ENCODE measurements at places on chromosomes 3 and 15.
A peak's percentile ranks its signal among the peaks of the same experiment; 100 is the strongest.

GRCh38 chr3:137347132-137347531 is 389.3 kb downstream of the IL20RB start:
- no peak for DNase-seq

DNA sequence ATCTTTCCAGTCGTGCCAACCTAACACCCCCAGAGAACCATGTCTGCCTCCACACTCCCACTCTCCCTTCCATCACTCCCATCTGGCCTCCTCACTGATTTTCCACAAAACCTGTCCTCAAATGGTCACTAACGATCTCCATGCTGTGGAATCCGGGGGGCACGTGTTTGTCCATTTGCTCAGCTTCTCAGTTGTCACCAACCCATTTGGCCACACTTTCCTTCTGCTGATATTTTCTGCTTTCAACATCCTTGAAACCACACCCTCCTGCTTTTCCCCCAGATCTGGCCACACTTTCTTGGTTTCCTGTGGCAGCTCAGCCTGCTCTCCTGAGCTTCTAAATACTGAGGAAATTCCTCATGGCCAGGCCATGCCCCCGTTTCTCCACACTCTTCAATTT is 257.2 kb upstream of the NSMCE3 start:
- no peak for DNase-seq

DNA sequence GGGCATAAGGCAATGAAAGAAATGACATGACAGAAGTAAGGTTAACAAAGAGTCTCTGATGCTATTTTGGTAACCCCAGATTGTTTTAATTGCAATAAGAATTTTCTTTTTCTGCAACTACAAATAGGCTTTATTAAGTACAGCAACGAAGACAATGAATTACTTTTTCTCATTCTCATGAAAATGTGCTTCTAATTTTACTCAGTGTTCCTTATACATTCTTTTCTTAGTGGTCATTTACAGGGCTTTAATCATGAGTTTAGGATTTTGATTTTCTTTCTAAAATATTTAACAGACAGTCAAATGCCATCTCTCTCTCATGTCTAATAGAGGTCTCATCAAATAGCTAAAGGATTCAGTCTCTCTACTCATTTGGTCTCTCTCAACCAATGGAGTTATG is 452.1 kb downstream of the RAP2B start:
- DNase-seq = no peak

DNA sequence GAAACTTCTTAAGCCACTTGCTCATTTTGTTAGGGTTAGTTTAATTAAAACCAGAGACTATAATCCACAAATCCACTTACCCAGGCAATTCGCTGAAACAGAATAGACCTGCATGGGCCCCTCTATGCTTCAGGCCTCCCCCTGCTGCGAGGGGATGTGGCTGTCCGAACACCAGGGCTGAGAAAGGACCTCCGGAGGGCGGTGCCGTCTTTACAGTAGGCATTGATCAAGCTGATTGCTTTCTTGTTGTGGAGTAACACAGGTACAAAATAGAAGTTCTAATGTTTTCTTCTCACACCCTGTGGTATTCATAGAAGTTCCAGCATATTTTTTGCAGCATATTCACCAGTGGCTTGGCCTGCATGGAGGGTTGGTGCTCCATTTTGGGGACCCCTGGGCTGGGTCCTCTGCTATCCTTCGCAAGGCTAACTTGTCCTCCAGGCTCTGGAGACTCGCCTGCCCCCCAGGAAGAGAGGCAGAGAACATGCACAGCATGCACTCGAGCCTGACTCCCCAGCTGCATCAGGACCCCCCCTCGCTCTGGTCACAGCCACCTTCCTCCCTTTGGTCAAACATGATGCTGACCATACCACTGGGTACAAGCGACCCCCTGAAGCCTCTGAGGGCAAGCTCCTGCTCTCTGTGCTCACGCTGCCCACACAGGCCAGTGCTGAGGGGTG is 55.3 kb downstream of the TPRA1 start:
- no peak for DNase-seq

DNA sequence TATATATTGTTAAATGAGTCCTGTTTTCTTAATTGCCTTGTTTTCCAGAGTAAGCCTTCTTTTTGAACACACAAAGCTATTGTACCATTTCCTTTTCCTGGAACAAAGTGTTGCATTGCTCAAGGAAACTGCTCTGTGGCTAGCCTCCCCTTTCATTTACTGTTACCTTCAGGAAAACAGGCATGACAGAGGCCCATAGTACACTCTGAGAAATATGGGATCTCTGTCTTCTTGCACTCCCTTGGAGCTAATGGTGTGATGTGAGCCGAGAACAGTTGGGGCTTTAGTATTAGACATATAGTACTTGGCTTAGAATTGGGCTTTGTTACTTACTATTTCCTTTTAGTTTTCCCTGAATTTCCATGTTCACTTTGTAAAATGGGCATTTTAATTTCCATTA is 193.7 kb downstream of the GHSR start:
- DNase-seq = no peak

GRCh38 chr15:45456212-45457106 is 66.1 kb downstream of the SLC30A4 start:
- DNase-seq = peak; percentile 84

DNA sequence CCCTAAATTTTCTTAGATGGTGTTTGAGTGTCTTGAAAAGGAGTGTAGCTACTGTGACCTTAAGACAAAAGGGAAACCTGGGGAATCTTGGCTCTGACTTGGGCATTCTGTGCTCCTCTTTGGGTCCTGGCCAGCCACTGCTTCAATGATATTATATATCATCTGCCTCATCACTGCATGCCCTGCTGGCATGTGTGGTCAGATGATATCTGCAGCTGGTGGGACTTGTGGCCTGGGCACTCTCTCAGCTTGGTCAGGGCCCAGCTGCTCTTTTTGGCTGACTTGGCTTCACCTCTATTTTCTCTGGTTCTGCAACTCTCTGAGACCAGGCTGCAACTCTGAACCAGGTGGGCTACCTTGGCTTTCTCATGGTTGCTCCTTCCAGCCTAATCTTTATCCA is 446.1 kb upstream of the RARB start:
- no peak for DNase-seq

GRCh38 chr3:101847328-101847727 is 2.0 kb upstream of the NFKBIZ start:
- no peak for DNase-seq

- DNase-seq = no peak
These were observed 202.8 kb upstream of the MRPL3 start for GRCh38 chr3:131705558-131706051.

DNA sequence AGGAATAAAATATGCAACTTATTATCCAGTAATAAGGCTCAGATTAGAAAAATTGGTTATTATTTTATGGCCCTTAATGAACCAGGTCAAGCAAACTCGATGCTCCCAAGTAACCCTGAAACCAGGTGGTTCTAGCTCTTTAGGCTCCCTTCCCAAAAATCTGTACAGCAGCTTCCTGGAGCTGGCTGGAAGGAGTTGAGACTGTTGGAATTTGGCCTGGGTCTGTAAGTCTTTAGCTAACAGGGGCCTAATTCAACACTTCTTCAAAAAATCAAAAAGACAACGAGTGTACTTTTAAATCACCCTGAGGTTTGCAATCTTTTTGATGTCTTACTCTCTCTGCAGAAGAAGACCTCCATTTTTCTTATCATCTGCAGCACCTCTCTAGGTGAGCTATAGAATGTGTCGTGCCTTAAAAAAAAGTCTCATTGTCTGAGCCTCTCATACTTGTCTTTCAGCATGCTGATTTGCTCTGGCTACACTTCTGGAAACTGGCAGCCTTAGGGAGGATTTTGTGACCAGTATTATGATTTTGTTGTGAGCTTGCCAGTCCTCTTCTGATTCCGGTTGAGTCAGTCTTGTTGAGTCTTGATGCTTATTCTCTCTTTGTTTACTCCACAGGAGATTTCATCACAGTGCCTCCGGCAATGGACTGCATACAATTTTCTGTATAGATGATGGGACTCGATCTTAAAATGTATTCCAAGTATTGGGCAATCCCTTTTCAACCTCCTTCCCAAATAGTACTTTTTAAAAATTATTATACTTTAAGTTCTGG is 235.0 kb upstream of the KBTBD8 start:
- DNase-seq = no peak

DNA sequence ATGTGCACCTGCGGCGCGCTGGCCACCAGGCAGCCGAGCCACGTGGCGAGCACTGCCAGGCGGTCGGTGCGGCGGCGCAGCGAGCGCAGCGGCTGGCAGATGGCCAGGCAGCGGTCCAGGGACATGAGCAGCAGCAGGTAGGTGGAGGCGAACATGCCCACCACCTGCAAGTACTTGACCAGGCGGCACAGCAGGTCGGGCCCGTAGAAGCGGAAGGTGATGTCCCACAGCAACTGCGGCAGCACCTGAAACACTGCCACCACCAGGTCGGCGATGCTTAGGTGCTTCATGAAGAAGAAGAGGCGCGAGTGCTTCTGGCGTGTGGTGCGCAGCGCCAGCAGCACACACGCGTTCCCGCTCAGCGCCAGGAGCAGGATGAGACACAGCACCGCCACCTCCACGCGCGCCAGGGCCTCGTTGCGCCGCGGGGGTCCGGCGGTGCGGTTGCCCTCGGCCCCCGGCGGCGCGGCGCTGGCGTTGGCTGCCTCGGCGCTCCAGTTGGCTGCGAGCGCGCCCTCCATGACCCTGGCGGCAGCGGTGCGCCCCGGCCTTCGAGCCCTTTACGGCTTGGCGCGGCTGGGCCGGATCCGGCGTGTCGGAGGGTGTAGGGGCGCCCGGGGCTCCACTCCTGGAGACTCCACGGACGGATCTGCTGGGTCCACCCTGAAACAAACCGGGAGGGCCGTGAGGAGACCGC is 1.6 kb downstream of the OXTR start:
- DNase-seq = no peak

- no peak for DNase-seq
These were observed 4.2 kb upstream of the BTLA start for GRCh38 chr3:112503304-112503972.

- peak; percentile 3 for DNase-seq
These were observed 172.6 kb downstream of the FMN1 start for GRCh38 chr15:33021806-33022389.

DNA sequence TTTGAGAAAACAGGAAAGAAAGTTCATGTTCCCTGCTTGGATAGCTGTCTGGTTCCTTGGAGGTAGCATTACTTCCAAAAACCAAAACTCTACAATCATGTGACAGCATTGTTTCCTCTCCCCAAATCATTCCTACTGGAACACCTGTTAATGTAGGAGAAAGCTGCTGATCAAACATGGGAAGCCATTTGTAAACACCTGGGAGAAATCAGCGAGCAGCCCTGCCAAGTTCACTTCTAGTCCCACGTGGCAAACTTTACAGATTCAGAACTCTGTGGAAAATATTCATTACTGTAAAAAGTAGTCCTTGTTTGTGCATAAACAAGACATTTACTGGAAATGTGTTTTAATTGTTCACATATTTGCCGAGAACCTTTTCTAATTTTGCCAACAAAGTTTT is 275.5 kb upstream of the AZI2 start:
- DNase-seq = no peak

- DNase-seq = no peak
These were observed 38.5 kb upstream of the DUSP7 start for GRCh38 chr3:52094571-52095485.

- no peak for DNase-seq
These were observed 325.7 kb downstream of the ARRDC4 start for GRCh38 chr15:98286200-98286599.

DNA sequence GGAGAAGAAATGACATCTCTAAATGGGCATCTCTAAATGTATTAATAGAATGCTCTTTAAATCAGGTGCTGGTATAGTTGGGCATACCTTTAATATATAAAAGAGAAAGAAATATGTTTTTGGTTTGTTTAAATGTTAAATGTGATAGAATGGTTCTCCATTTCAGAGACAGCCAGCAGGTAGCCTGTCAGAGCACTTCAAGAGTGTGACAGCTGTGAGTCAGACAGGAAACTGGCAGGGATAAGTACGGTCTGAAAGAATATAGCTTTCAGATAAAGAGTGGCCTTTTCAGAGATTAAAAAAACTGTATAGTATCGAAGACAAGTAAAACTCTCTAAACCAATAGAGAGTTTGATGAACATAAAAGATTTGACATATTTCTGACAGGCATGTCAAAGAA is 654.1 kb downstream of the IGSF11 start:
- no peak for DNase-seq

- DNase-seq = no peak
These were observed 52.0 kb downstream of the NTRK3 start for GRCh38 chr15:88204584-88204983.

DNA sequence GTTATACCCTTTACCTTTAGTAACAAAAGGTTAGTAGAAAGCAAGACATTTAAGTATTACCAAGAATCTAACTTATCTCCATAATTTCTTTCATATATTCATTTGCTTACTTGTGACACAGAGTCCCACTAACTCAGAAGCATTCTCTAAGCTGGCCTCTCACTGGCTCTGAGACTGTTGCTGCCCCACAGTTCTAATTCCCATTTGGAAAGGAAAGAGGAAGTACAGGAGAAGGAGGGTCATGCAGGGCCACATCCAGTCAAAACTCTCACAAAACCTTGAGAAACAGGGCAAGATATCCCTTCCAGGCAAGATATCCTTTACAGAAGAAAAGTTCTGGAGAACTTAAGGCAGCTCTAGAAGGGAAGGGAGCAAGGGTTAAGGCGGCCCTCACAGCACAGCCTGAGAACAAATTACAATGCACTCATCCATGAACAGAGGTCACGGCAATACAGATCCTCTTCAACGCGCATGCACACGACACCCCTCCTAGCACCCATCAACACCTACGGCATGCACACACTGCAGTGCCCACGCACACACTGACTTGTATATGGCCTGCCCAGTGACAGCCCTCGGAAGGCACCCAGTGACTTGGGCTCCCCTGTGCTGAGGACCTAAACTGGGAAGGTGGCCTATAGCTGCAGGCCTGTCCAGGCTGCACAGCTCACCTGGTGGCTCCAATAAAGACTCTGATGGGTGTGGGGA is 13.0 kb upstream of the MYO5C start:
- DNase-seq = no peak

DNA sequence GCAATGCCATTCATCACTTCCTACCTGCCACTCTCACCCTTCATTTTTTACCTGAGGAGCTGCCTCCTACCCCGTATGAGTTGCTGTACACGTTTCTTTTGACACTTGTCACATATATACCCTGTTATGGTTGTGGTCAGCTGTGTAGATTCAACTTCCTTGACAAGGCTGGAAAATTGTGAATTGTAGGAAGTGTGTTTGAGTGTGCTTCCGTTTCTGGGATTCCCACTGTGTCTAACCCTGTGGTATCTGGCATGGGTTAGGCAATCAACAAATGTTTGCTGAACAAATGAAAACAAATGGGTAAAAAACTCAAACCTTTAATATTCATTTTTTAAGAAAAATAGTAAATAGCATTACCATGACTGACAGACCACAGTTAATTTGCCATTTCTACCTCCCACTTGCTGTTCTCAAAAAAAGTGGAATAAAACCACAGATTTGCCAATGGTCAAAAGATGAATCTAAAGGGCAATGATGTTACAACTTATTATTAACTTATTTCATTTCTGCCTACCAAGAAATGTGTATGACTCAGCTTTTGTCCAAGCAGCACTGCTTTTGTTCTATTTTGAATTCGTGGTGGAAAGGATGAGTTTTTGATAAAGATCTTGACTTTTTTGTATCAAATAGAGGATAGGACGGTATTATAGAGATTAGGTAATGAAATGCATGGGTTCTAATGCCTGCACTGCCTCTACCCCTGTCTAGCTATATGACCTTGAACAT is 404.6 kb downstream of the LPP start:
- no peak for DNase-seq
